Chondrocyte (in vitro differentiated cells): ENCODE measurements at places on chromosomes 16 and 17. TPM values are rescaled to one million over a fixed set of nuclear protein-coding genes. Genes with fewer than 3 reads are reported as not detected.

- DNase-seq = no peak
These were observed 64.5 kb upstream of the MED9 start for GRCh38 chr17:17412326-17412725.

DNA sequence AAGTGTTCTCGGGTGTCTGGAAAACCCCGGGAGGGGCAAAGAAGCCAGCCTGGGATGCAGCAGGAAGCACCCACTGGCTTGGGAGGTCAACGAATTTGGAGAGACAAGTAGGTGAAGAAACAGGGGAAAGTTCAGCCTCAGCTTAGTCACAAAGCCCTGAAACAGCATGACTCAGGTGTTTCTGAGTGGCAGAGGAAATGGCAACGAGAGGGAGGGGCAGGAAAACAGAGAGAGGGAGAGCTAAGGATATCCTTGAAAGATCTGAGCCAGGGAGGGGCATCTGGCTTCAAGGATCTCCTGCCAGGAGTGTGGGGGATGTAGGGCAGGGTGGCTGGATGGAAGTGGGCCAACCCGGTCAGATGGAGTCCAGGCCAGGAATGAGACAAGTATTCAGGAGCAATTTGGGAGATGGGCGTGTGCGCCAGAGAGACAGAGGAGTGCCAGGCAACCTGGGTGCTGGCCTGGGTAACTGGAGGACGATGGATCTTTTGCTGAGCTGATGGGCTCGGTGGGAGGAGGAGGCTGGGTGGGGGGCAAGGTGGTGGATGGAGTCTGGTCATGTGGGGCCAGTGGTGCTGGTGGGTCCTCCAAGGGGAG, 27.2 kb downstream of the ABCC3 start:
- DNase-seq = no peak

The KRT36 gene
- total RNA-seq = not detected in 3 replicates

The LITAFD gene
- total RNA-seq = not detected in 3 replicates
